Brain (organoid and tissue), 16 donors: ENCODE measurements at places on chromosomes 7 and 10.

DNA sequence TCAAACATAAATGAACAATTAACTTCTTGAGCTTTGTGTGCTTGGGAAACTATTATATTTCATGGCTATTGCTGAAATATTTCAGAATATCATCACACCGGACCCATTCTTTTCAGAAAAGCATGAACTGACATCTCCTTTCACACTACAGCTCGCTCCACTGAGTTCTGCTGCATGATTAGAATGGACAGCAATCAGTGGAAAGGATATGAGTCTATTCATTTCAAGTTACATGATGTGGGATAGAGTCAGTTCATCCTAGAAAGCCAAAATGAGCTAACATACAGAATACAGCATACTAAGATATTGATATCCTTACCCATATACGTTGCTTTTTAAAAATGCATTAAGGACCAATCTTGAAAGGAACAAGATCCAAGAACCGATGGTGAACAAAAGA lies 1.1 kb upstream of the FAM53B start:
- DNase-seq: no peak

- DNase-seq: no peak
These were observed 107.5 kb downstream of the ITGB8 start for GRCh38 chr7:20438248-20438647.

DNA sequence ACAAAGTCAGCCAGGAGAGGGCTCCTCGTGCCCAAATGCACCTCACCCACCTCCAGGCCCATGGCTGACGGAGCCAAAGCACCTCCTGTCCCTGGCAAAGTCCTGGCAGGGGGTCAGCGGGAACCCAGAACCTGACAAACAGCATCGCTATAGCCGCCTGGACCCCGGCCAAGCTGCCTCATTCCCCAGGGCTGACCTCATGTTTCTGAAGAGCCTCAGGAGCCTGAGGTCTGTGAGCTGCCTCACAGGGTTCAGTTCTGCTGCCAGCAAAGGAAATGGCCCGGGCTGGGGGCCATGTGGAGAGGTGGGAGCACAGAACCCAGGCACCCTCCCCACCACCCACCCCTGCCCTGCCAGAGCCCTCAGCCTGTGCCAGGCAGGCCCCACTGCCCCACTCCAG lies 4.2 kb upstream of the NANOS1 start:
- DNase-seq: peak; percentile 7

GRCh38 chr7:69568266-69568665 lies 30.0 kb upstream of the AUTS2 start:
- DNase-seq: no peak

DNA sequence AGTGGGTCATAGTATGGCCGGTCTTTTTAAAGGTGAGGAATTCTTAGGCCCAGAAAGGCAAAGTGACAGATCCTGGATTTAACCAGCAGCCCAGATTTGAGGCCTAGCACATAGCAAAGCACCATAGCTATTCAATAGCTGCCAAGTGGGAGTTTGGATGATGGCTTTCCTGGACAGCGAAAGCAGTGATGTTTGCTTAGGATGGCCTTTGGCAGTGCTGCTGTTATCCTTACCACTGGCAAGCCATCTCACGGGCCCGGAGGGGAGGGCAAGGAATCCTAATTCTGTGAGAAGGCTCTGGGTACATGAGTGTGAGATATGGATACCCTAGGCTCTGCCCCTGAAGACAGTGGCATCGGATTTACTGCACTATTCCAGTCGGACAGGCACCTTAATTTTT lies 50.4 kb downstream of the TCF7L2 start:
- no peak for DNase-seq

GRCh38 chr7:32066441-32066840 lies 3.8 kb downstream of the PDE1C start:
- DNase-seq: no peak

DNA sequence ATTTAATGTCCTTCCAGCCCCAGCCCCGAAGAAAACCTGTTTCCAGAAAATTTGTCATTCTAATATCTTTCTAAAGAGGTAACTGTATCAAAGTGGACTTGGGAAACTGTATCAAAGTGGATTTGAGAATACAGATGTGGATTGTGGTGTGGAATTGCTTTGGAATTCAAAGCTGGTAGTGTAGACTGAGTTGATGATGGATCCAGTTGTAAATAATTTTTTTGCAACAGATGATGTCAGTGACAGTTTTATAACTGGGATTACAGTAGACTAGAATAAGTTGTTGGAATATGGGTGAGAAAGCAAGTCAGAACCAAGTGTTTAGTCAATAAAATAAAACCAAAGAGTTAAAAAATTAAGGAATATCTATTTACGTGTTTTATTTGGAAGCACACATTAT lies 202.1 kb downstream of the LRMDA start:
- no peak for DNase-seq

GRCh38 chr7:149467321-149467859 lies 6.5 kb upstream of the ZNF777 start:
- no peak for DNase-seq

- DNase-seq: peak; percentile 53
These were observed 47.4 kb downstream of the SORCS3 start for GRCh38 chr10:104688251-104689042.

DNA sequence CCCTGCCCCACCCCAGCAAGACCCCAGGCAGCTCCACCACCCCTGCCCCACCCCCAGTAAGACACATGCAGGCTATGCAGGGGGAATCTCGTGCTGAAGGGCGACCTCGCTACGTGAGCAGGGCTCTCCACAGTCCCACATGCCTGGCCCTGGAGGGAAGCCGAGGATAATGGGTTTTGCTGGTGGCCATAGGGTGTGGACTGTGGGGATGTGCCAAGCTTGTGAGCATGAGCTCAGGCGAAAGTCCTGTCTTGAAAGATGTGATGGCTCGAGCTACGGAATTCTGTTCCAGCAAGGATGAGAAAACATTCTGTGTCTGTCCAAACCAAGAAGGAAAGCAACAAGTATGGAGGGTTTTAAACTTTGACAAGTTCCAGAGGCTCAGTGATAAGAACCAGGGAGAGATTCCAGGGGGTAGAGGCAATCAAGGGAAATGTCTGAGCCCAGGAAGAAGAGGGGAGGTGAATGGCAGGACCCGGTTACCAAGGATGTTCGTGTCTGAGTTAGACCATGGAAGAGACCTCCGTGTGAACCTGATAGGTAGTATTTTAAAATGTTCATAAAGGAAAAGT lies 63.1 kb downstream of the PYROXD2 start:
- DNase-seq: no peak

GRCh38 chr10:86182150-86182549 lies 184.4 kb downstream of the GRID1 start:
- DNase-seq: peak; percentile 86

DNA sequence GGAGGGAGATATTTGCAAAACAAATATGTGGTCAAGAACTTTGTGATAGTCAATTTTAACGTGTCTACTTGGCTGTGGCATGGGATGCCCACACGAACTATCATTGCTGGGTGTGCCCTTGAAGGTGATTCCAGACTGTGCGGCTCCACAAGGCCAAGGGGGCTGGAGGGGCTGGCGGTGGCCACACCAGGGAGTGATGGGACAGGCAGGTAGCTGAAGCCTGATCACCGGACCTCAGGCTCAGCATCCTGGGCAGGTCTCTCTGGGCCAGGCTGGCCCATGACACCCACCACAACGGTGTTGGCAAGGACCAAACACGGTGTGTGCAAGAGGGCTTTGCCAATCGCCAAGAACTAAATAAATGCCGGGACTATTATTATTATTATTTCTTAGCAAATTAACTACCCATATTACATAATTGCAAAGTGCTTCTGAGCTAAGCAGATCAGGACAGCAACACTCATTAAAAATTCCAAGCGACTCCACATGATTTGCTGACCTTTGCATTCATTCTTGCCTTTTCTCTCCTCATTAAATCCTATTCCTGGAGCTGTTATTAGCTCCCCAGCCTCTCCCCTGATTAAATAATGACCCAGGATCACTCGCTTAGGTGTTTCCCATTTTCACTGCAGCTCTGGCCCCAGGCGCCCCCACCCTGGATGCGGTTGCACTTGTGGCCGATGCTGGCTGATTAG lies 35.4 kb upstream of the PPP2R2D start:
- DNase-seq: no peak

DNA sequence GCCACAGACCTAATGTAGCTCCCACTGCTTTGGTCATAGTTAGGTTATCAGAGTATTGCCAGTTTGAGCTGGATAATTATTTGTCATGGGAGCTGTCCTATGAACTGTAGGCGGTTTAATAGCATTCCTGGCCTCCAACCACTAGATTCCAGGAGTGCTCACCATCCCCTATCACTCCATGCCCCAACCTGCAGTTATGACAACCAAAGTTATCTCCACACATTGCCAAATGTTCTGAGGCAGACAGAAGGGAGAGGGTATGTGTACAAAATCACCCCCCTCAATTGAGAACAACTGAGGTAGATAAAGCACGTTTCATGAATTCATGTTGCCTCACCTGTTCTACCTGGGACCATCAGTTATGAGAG lies 119.0 kb upstream of the CACUL1 start:
- DNase-seq: no peak

DNA sequence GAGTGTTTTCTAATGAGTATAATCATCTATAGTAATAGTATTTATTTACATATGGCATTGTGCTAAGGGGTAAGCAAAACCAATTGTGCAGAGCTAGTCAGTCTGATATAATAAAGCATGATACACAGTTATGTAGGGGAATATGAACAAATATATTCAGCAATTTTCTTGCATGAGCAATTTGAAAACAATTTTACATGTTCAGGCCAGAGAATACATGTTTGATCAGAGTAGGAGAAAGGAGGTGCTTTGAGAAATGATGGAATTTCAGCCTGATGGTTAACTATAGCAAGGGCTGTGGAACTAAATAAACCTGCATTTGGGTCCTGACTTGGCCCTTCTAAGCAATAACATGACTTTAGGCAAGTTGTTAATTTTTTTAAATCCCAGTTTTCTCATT lies 214.5 kb downstream of the TWIST1 start:
- no peak for DNase-seq

- no peak for DNase-seq
These were observed 112.8 kb upstream of the PPP2R2D start for GRCh38 chr10:131787961-131788360.

GRCh38 chr7:93575555-93576399 lies 1.3 kb upstream of the CALCR start:
- DNase-seq: no peak

- DNase-seq: no peak
These were observed 43.2 kb upstream of the NRP1 start for GRCh38 chr10:33377658-33378025.

GRCh38 chr10:47401874-47402640 lies 18.0 kb upstream of the ZNF488 start:
- no peak for DNase-seq

DNA sequence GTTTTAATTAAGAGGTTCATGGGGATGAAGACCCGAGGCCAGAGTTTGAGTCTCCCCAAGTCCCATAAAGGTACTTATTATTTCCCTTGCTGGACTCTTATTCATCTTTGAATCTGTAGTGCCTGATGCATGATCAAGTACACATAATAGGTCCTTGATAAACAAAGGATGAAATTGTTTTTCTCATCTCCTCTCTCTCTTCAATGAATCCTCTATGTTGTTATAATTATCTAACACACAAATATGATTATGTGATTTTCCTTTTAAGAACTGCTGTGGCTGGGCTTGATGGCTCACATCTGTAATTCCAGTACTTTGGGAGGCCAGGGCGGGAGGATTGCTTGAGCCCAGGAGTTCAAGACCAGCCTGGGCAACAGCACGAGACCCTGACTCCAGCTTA lies 117.7 kb downstream of the BAMBI start:
- DNase-seq: no peak

DNA sequence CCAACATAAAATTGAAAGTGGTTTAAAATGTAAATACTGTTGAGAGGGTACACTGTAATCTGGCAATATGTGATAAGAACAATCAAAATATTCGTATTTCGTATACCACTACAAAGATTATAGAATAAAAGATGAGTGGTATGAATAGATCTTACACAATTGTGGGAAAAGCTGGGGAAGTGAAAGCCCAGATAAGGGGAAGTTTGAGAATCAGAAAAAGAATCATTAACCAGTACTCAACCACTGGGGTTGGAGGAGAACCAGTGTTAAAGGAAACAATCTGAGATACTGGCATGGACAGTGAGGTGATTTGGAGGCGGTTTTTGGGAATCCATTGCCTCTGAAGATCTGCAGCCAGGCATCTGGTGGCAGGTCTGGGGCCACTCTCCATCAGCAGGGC lies 59.7 kb upstream of the CDK14 start:
- no peak for DNase-seq

DNA sequence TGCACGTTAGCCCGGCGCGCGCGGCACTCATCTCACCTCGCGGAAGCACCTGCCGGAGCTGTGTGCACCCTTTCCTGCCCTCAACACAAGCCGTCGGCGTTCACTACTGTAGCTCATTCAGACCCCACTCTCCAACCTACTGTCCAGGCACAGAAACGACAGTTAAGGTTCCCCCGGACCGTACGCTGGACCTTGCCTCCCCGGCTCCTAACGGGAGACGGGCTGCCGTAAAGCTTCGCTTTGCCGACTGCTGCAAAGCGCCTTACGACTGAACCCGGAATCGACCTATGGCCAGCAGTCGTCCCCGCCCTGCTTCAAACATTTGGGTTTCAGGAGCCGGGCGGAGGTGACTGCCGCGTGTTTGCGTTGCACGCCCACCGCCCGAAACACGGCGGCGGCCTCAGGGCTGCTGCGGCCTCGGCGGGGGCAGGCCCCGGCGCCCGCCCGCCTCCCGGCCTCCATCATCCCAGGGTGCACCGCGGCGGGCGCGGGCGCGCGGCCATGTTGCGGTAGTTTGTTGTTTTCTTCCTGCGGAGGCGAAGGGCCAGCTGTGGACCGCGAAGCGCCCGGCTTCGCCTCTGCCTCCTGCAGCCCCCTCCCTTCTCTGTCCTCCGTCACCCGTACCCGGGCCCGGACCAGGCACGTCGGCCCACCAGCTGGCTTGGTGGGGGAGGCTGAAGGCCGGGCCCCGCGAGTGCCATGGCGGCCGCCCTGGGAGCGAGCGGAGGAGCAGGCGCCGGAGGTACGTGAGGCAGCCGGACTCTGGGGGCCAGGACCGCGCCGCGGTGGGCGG lies at the start of gene RBM33:
Gene RBM33, plus strand, starts transcription at position 484 of the 793 bp plus-strand sequence. Its CDS starts 216 bp downstream, at position 700.
- peak; percentile 93 for DNase-seq

- no peak for DNase-seq
These were observed 191.4 kb downstream of the AGMO start for GRCh38 chr7:15370441-15370840.

- DNase-seq: no peak
These were observed 718.8 kb downstream of the MAGI2 start for GRCh38 chr7:78734626-78735025.

GRCh38 chr7:77975672-77976480 lies 177.3 kb downstream of the PHTF2 start:
- DNase-seq: no peak

DNA sequence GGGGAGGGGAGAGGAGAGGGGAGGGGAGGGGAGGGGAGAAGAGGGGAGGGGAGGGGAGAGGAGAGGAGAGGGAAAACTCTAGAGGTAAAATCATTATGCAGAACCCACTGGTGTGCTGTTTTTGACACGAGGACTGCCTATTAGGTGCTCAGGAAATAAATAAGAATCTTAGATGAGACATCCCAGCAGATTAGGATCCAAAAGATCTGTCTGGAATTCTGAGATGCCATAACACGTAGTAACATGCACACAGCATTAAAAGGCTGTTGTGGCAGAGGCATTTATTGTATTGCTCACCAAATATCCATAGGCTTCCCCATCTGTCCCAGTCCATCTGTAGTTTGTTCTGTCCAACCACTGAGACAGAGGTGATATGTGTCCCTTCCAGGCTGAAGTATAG lies 40.8 kb upstream of the KMT2E start:
- no peak for DNase-seq
